ENCODE measurements at places on chromosomes 11 and 22. TPM values are rescaled to one million over a fixed set of nuclear protein-coding genes. Genes with fewer than 3 reads are reported as not detected.

The PRODH gene
- polyA plus RNA-seq, result 0.08 TPM

The BCO2 gene
- polyA plus RNA-seq, result 7.4 TPM

The MS4A12 gene
- polyA plus RNA-seq, result not detected

The IL10RA gene
- polyA plus RNA-seq, result 0.76 TPM

The DAGLA gene
- 5.7 TPM for polyA plus RNA-seq

The OR5M3 gene
- polyA plus RNA-seq, result not detected

The SYT7 gene
- 14.0 TPM for polyA plus RNA-seq

The CNGA4 gene
- polyA plus RNA-seq, result not detected

The ABCC8 gene
- polyA plus RNA-seq, result 13.2 TPM

The MS4A2 gene
- not detected for polyA plus RNA-seq
